ENCODE measurements at places on chromosomes 2 and 18.

GRCh38 chr2:47650001-47650535, 132.9 kb upstream of the MSH6 start:
- DNase-seq, result no peak

DNA sequence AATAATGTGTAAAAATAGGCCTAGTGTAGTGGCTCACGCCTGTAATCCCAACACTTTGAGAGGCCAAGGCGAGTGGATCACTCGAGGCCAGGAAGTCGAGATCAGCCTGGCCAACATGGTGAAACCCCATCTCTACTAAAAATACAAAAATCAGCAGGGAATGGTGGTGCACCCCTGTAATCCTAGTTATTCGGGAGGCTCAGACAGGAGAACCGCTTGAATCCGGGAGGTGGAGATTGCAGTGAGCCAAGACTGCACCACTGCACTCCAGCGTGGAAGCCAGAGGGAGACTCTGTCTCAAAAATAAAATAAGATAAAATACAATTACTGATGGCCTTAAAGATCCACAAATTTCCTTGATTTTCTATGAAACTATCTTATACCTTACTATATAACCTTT, 3.8 kb downstream of the ATF2 start:
- DNase-seq, result no peak

DNA sequence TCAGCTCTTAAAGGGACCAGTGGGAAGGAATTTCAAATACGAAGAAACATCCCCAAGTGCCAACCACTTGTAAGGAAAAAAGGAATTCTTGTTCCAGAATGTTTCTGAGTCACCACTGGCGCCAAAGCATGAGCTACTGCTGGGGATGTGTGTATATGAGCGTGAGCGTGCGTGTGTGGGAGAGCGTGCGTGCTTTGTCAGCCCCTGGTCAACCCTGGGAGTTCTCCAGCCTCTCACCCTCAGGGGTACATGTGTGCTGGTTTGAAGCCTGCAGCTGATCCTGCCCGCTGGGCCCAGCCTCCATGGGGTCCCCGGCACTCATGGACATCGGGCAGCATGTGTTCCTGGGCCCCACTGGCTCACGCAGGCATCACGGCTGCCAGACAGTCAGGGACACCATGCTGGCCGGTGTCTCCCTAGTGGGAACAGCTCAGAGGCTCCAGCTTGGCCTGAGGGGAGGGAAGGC, 17.1 kb downstream of the HS6ST1 start:
- DNase-seq, result no peak

GRCh38 chr18:46275370-46275769, 171.2 kb downstream of the HAUS1 start:
- no peak for DNase-seq

GRCh38 chr2:120384486-120385354, 38.8 kb downstream of the INHBB start:
- DNase-seq, result no peak

- no peak for DNase-seq
Measured at GRCh38 chr2:69163109-69163508, 150.1 kb downstream of the ANTXR1 start.
